Fibroblast of lung (primary cell): ENCODE measurements at places on chromosomes 1 and 21. TPM values are rescaled to one million over a fixed set of nuclear protein-coding genes. Genes with fewer than 3 reads are reported as not detected.
A peak's percentile ranks its signal among the peaks of the same experiment; 100 is the strongest.

GRCh38 chr1:234206651-234207284 is 166.5 kb upstream of the COA6 start:
- DNase-seq = peak; percentile 96
- no peaks in the 10 kb centered on the region for H3K27me3 ChIP-seq
- no peak overlapping the region for H3K27ac ChIP-seq
- no peak overlapping the region for H3K4me3 ChIP-seq

DNA sequence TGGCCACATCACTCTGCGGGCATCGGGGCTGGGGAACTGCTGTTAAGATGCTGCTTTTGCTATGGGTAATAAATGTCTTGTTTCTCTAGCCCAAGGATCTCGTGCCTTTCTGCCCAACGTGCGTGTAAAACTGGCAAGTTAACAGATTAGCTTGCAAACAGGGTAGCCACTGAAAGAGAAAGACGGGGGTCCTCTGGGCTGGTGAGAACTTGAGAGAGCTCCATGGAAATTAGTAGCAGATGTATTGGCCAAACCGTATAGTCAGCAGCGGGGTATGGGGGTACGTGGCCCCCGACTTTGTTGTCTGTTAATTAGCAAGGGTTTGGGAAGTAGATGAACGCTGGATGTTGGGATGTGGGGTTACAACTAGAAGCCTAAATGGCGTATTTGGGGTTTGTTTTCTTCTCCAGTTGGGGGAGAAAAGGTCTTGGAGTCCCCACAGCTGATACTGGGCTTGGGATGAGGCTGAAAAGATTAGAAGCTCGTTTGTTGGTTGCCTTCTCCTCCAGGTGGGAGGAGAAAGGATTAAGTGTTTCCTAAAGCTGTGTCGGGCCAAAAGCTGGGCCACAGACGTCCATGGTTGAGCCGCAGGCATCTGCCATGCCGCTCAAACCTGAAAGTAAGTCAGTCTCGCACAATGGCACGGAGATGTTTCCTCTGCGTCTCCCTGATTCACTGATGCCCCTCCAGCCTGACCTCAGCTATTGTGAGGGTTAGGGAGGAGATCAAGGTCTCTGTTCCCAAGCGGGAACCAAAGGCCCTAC is 32.3 kb upstream of the C1orf174 start:
- no peak overlapping the region for H3K4me3 ChIP-seq
- H3K36me3 ChIP-seq = no peaks in the 10 kb centered on the region

GRCh38 chr1:159442428-159442827 is 2.9 kb downstream of the OR10J1 start:
- no peaks in the 10 kb centered on the region for H3K27me3 ChIP-seq
- no peaks in the 10 kb centered on the region for H3K4me1 ChIP-seq
- no peak overlapping the region for H3K27ac ChIP-seq
- no peak for DNase-seq

GRCh38 chr1:245802941-245803665 is 648.3 kb downstream of the KIF26B start:
- peak; percentile 70 for DNase-seq
- no peak overlapping the region for H3K27ac ChIP-seq
- no peaks in the 10 kb centered on the region for H3K4me1 ChIP-seq

The DIO1 gene
- not detected in 2 replicates for total RNA-seq

The GNB1 gene
- total RNA-seq = 52.1 and 91.3 TPM in 2 replicates

The RASSF5 gene
- 1.8 and 3.0 TPM in 2 replicates for total RNA-seq
